Epithelial cell of umbilical artery (primary cell): ENCODE measurements at places on chromosomes 7 and 10. TPM values are rescaled to one million over a fixed set of nuclear protein-coding genes. Genes with fewer than 3 reads are reported as not detected.

The CUZD1 gene
- 0.91 and 0.97 TPM in 2 replicates for total RNA-seq

The GRB10 gene
- total RNA-seq = 91.2 and 99.7 TPM in 2 replicates

The HYAL4 gene
- not detected in 2 replicates for total RNA-seq

The TFPI2 gene
- total RNA-seq = 40.3 and 254 TPM in 2 replicates

The TMEM213 gene
- total RNA-seq = not detected in 2 replicates

The RBM28 gene
- total RNA-seq = 15.3 and 19.6 TPM in 2 replicates

The OR2A5 gene
- not detected in 2 replicates for total RNA-seq

The COL13A1 gene
- total RNA-seq = 15.6 and 37.2 TPM in 2 replicates

The CPN1 gene
- total RNA-seq = not detected in 2 replicates

The PNLIP gene
- not detected in 2 replicates for total RNA-seq

The CNNM1 gene
- not detected in 2 replicates for total RNA-seq

The NAT16 gene
- not detected in 2 replicates for total RNA-seq

The ACTL6B gene
- total RNA-seq = not detected in 2 replicates

The NKX2-3 gene
- 4.4 and 5.2 TPM in 2 replicates for total RNA-seq

The SAMD9 gene
- total RNA-seq = 11.0 and 51.4 TPM in 2 replicates

The LEP gene
- not detected in 2 replicates for total RNA-seq

The FKBP6 gene
- not detected in 2 replicates for total RNA-seq

The RADIL gene
- 0.32 TPM in 1 of 2 replicates, not detected in the other for total RNA-seq

The EN2 gene
- total RNA-seq = under 0.01 TPM in 1 of 2 replicates, not detected in the other

The PDE1C gene
- total RNA-seq = 3.6 and 4.7 TPM in 2 replicates

The NEUROG3 gene
- total RNA-seq = not detected in 2 replicates

The LMOD2 gene
- not detected in 2 replicates for total RNA-seq

The NXPH1 gene
- not detected in 2 replicates for total RNA-seq

The HIF1AN gene
- 6.5 and 6.7 TPM in 2 replicates for total RNA-seq

The PDZD7 gene
- 0.65 and 1.1 TPM in 2 replicates for total RNA-seq

The SPDYE2 gene
- not detected in 2 replicates for total RNA-seq

The GBF1 gene
- total RNA-seq = 13.3 and 13.8 TPM in 2 replicates

The HOGA1 gene
- total RNA-seq = 0.32 and 1.1 TPM in 2 replicates

The ZNF117 gene
- 3.8 and 6.5 TPM in 2 replicates for total RNA-seq

The ZNF438 gene
- 4.2 and 5.2 TPM in 2 replicates for total RNA-seq

The CLRN3 gene
- not detected in 2 replicates for total RNA-seq

The DOCK1 gene
- 81.2 and 82.7 TPM in 2 replicates for total RNA-seq

The PIP4K2A gene
- 22.8 and 23.1 TPM in 2 replicates for total RNA-seq

The ATOH7 gene
- 0.15 TPM in 1 of 2 replicates, not detected in the other for total RNA-seq

The ATP6V0A4 gene
- total RNA-seq = under 0.01 TPM in 2 replicates

The DENND2A gene
- 0.30 TPM in 1 of 2 replicates, not detected in the other for total RNA-seq

The ASZ1 gene
- not detected in 2 replicates for total RNA-seq
